Occipital lobe (tissue), 3 donors: ENCODE measurements at places on chromosomes 2 and 18. TPM values are rescaled to one million over a fixed set of nuclear protein-coding genes. Genes with fewer than 3 reads are reported as not detected.

The KCNJ3 gene
- total RNA-seq: 22.8 TPM

The SCYGR4 gene
- total RNA-seq: not detected

The SLC16A14 gene
- total RNA-seq: 66.8 TPM

The POTEC gene
- not detected for total RNA-seq

The C2orf80 gene
- 28.7 TPM for total RNA-seq

DNA sequence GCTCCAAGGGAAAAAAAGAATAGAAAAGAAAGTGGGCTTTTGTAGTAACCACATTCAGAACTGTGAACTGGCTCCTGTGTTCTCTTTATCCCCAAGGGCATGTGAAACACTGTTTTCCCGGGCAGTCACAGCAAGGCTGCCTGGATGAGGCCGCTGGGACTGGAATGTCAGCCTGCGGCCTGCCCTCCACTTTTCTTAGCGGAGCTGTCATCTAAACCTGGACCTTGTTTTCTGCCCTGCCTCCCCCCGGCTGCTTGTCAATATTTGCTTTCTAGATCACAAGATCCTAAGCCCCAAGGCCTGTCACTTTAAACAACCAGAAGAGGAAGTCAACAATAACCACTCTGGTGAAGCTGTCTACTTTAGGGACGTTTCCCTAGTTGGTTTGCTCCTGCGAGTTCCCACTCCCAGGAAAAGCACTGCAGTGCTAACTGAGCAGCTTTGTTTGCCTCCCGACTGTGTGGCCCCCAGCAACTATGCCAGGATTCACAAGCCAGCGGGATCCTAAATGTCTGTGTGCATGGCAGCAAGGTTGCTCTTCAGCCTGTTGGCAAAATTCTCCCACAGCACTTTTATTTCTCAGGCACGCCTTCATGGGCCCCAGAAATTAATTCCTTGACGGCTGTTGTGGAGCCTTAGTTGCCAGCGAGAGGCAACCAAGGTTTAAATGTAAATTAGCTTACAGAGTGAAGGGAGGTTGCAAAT, 30.6 kb downstream of the SOWAHC start:
- DNase-seq: no peak

DNA sequence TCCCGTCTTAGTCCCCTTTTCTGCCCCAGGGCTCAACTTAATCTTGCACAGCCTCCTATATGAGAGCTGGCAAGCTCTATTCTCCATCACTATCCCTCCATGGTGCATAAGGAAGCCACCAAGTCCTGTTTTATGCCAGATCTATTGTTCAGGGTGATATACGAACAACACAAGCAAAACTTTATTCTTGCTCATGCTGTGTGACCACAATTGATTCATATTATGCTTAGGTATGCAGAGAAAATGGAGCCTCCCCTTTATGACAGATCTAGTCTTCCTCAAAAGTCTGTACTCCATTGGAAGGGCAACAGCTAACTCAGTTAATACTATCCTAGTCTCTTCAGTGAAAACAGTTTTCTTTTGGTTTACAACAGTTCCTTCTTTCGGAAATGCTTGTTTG, 94.0 kb upstream of the STON1 start:
- no peak for DNase-seq
